ENCODE measurements at places on chromosomes 1 and 21. TPM values are rescaled to one million over a fixed set of nuclear protein-coding genes. Genes with fewer than 3 reads are reported as not detected.

DNA sequence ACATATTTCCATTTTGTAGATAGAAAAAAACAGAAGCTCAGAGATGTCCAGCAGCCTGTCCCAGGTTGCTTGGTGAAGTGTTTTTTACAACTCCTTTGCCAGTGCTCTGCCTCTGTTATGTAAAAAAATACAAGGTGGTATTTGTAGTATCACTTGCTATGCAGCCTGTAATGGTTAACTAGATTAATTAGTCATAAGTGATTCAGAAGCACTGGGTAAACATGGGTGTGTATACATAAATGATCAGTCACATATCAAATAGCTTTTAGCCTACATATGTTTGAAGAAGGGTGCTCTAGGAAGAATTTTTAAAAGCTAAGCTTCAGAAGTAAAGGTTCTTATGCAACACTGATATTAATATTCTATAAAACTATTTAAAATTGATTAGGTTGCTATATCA is 70.0 kb upstream of the MAGI3 start:
- no peak for DNase-seq

- DNase-seq: no peak
Measured at GRCh38 chr1:148292915-148293314, 140.8 kb upstream of the NBPF11 start.

- DNase-seq: peak; percentile 81
Measured at GRCh38 chr1:1079408-1080121, 5.5 kb upstream of the RNF223 start.

The ETV3L gene
- not detected for total RNA-seq

The KIF14 gene
- 0.27 TPM for total RNA-seq

DNA sequence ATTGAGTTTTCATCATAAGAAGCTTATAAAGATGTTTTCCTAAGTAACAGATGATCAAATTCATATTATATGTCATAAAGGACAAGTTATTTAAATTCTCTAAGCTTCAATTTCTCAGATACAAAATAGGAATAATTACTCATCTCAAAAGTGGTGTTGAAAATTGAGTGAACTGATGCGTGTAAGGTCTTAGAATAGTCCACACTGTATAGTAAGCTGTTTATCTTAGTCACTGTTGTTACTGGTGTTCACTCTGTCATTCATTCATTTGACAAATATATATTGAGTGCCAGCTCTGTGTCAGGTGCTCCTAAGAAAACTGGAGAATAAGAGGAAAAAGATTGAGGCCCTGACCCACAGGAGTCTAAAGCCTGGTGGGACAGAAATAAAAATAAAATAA is 186.3 kb upstream of the BRINP3 start:
- no peak for DNase-seq

GRCh38 chr1:244732851-244733450 is 80.0 kb downstream of the DESI2 start:
- DNase-seq: no peak

The FALEC gene
- not detected for total RNA-seq

DNA sequence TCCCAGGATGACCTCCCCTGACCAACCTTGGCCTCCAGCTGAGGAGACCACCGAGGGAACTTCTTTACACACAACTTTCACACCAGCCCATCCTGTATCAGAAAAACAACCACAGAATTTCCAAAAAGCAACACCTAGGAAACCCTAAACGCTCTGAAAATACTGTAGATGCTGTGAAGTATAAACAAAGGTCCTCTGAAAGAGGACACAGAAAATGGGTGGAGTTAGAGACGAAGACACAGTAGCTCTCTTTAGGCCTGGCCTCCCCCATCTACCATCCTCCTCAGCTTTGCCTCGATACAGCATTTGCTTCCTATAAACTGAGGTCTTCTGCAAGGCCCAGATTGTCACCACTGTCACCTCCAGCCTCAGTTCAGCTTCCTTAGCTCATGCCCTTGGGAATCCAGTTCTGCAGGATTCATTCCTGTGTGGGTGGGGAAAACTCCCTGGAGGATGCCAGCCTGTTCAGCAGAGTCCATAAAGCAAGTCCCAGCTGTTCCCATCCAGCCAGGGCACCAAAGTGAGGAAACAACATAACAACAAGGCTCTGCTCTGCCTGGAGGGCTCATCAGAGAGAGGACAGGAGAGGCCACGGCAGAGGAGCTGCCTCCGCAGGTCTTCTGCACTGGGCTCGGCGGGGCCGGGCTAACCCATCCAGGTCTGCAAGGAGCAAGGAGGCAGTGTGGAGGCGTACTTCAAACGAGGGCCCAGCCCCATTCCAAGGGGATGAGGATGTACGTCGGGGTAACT is 15.0 kb downstream of the PIK3C2B start:
- DNase-seq: no peak

DNA sequence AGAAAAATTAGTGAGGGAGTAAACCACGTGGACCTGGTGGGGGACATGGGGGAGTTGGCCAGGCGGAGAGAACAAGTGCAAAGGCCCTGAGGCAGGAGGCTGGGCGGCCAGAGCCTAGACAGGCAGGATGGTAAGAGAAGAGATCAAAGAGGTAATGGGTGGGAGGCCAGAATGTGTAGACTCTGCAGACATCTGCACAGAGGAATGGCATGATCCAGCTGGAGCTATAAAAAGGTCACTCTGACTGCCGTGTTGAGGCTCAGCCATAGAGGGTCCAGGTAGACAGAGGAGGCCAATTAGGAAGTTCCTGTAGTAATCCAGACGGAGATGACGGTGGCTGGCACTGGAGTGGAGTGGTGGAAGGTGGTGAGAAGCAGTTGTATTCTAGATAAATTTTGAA is 3.6 kb downstream of the H6PD start:
- DNase-seq: no peak

The TTC34 gene
- total RNA-seq: 0.54 TPM

The SNAP47 gene
- total RNA-seq: 51.6 TPM

GRCh38 chr1:34330061-34330460 is 153.4 kb downstream of the C1orf94 start:
- DNase-seq: no peak

GRCh38 chr21:18614303-18614702 is 210.7 kb upstream of the TMPRSS15 start:
- DNase-seq: no peak

GRCh38 chr1:12135612-12136011 is 31.2 kb upstream of the TNFRSF1B start:
- peak; percentile 79 for DNase-seq

DNA sequence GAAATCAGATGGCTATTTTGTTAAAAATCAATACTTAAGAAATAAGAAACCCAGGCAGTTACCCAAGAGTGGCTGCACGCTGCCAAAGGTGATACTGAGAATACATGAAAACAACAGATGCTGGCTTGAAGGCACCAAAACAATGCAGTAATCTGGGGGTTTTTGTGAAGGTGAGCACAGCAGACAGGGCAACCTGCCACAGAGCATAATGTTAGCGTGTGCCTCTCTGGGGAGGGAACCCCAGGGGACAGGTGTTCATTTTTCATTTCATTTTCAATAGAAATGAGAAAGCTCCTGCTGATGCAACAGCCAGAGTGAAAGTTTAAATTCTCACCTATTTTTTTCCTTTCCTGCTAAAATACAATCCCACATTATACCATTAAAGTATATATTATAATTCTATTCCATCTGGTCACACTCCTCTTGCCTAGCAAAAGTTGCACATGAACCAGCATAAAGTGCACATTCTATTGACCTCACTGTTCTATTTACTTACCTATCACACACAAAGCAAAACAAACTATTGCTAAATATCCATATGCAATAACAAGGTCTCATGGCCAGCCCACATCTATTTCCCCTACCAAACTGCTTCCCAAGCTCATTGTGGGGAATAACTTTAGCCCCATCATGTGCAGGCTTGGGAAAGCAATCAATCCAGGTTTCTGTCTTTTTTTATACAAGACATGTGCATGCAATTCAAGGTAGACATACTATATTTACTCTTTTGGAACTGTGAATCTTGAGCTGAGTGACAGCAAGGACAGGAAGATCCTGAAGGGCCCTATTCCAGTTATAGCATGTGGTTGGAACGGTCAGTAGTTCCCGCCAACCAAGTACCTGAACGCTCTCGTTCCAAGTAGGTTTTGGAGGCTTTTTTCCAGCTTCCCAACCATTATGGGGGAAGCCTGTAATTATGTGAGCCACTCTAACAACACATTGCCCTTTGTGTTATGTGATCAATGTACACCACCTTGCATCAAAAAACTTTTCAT is 173.6 kb downstream of the RERE start:
- no peak for DNase-seq

The FNDC7 gene
- not detected for total RNA-seq

DNA sequence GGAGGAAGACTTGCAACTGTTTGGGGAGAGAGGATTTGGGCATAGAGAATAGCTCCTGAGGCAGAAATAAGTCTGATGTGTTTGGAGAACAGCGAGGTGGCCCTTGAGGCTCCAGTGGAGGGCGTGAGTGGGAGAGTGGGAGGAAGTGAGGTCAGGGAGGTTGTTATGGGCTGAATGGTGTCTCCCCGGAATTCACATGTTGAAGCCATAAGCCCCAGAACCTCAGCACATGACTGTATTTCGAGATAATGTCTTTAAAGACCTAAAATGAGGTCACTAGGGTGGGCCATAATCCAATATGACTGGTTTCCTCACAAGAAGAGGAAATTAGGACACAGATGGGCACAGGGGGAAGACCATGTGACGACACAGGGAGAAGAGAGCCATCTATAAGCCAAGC is 17.9 kb upstream of the APP start:
- no peak for DNase-seq

GRCh38 chr1:217861658-217862057 is 230.5 kb downstream of the SPATA17 start:
- DNase-seq: no peak

The FAM78B gene
- total RNA-seq: 3.4 TPM

DNA sequence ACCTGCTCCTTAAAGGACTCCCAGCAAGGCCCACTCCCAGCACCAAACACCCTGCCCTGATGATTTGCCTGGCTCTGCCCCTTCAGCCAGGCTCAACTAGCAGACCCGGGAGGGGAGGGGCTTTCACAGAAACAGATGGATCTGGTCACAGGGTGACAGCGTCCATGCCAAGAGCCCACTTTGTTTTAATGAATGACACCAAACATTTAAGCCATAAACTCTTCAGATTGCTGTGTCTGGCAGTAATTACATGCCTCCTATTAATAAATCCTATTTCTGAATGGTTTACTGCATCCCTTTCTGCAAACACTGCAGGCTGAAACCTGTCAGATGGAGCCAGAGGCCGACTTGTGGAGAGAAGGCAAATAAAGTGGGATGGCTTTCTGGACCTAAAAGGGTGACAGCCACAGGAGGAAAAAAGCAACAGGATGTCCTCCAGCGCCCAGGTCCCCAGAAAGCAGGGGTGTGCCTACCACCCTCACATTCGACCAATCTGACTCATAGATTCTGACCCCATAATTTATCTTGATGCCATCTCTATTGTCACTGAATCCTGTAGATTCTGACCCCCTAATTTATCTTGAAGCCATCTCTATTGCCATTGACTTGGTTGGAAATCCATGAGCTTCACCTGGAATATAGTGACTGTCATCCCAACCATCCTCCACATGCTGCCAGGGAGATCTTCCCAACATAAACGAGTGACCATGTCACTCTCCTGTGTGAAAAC is 200.9 kb downstream of the PLPP3 start:
- peak; percentile 62 for DNase-seq

GRCh38 chr1:8294170-8294697 is 23.7 kb upstream of the SLC45A1 start:
- DNase-seq: no peak

- DNase-seq: no peak
Measured at GRCh38 chr1:29425631-29426030, 189.3 kb downstream of the PTPRU start.

- no peak for DNase-seq
Measured at GRCh38 chr1:211603191-211603701, 24.3 kb upstream of the SLC30A1 start.

GRCh38 chr21:33811167-33812010 is 104.2 kb downstream of the ATP5PO start:
- no peak for DNase-seq

The TNFRSF4 gene
- total RNA-seq: 1.8 TPM

The OLFM3 gene
- total RNA-seq: 1.1 TPM

GRCh38 chr1:88451856-88452255 is 232.2 kb upstream of the PKN2 start:
- DNase-seq: no peak

The DNASE2B gene
- total RNA-seq: 0.99 TPM

- peak; percentile 57 for DNase-seq
Measured at GRCh38 chr1:205066141-205066818, 18.0 kb downstream of the TMEM81 start.

DNA sequence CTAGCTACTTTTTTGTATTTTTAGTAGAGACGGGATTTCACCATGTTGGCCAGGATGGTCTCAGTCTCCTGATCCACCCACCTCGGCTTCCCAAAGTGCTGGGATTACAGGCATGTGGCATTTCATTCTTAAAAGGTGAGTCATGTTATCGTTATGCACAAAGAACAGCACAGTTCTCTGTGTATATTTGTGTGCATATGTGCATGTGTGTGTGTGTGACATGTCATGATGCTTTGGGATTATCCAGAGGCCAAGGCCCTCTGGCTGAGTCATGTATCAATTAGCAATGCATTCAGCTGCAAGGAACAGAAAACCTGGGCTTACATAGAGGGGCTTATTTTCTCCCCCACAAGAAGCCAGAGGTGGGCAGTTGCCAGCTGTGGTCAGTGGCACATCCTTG is 301.7 kb upstream of the KAZN start:
- no peak for DNase-seq

GRCh38 chr1:5740865-5741860 is 251.1 kb downstream of the NPHP4 start:
- DNase-seq: peak; percentile 33

GRCh38 chr1:98893371-98893770 is 111.3 kb downstream of the PLPPR5 start:
- no peak for DNase-seq

GRCh38 chr1:9444532-9444931 is 94.7 kb upstream of the SLC25A33 start:
- no peak for DNase-seq

The IFNAR2 gene
- total RNA-seq: 11.1 TPM

The KPRP gene
- total RNA-seq: not detected

- DNase-seq: no peak
Measured at GRCh38 chr1:237763137-237763536, 127.6 kb downstream of the ZP4 start.

DNA sequence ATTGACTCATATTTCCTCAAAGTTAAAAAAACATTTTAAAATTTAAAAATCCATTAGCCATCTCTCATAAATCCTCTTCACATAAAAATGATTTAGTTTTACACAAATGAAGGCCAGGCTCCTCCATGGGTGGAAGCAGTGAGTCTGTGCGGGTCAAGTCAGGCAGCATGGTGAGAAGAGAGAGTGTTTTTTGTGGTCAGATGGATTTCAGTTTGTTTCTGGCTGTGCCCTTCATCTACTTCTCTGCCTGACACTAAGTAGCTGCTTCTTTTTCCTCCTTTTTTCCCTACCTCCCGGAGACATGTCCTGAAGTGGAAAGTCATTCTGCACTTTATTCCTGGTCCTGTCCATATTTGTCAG is 10.3 kb downstream of the PLA2G4A start:
- no peak for DNase-seq

Measured in sigmoid colon (tissue), 7 donors.